ENCODE measurements at places on chromosomes 13 and 19.

- no peak for DNase-seq
Observed at GRCh38 chr13:29569253-29570050, 26.0 kb downstream of the SLC7A1 start.

DNA sequence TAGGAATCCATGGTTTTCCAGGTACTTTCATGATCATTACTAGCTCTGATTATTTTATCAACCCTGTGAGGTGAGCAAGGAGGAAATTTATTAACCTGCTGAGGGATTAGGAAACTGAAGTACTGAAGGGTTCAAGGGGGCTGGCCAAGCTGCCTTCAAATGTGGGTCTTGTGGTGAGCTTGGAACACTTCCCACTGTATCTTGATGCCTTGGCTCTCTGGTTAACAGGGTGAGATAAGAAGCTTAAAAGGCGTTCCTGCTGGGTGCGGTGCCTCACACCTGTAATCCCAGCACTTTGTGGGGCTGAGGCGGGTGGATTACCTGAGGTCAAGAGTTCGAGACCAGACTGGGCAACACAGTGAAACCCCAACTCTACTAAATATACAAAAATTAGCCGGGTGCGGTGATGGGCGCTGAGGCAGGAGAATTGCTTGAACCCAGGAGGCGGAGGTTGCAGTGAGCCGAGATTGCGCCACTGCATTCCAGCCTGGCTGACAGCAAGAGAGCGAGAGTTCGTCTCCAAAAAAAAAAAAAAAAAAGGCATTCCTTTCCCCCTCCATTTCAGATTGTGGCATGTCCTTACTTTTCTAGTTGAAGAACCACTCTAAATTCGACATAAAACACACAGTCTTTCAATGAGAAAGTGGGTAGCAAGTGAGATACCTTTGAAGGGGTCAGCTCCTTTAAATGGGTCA lies 70.2 kb downstream of the KLF2 start:
- no peak for DNase-seq

GRCh38 chr13:88674841-88675240 lies 1003.7 kb downstream of the SLITRK5 start:
- DNase-seq = no peak

DNA sequence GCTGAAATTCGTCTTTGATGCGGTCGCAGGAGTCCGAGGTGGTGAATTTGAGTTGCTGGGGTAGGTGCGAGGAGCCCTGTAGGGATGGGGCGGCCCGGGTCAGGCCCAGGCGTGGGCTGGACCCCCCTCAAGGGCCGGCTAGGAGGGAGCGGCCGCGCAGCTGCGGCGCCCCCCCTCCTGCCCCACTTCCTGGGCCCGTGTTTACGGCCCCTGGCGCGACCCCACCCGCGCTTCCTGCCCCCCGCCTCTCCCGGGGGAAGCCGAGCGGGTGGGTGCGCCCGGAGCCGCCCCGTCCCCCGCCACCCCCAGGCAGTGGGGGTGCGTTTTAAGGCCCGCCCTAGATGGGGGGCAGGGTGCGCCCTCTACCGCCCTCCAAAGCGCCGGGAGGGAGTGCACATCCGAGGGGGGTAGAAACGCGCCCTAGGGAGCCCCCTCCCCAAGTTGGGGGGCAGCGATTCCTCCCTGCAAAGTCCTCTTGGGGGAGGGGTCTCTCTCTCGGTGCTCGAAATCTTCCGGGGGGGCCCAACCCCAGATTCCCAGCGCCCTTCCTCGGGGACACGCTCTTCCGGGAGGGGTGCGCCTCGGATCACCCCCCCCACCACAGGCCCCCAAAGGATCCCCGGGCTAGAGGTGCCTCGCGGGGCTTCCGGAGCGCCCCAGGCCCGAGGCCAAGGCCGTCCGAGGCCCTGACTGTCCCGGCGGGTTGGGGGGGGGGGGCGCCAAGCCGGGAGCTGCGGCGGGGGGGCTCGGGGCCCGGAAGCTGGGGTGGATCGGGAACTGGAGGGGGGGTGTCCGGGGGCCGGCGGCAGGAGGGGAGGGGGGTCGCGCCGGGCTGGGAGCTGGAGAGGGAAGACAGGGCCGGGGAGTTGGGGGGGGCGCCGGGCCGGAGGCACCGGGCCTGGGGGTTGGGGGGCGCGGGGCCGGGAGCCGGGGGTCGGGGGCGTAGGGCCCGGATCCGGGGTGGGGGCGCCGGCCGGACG lies 823 bp downstream of the TLE5 start:
- DNase-seq = peak; percentile 69

- DNase-seq = peak; percentile 41
Observed at GRCh38 chr13:34942732-34943435, 814 bp downstream of the NBEA start.

- DNase-seq = no peak
Observed at GRCh38 chr13:99636728-99637353, 135.6 kb downstream of the TM9SF2 start.

- DNase-seq = peak; percentile 33
Observed at GRCh38 chr19:55809381-55810058, 22.3 kb downstream of the NLRP11 start.

DNA sequence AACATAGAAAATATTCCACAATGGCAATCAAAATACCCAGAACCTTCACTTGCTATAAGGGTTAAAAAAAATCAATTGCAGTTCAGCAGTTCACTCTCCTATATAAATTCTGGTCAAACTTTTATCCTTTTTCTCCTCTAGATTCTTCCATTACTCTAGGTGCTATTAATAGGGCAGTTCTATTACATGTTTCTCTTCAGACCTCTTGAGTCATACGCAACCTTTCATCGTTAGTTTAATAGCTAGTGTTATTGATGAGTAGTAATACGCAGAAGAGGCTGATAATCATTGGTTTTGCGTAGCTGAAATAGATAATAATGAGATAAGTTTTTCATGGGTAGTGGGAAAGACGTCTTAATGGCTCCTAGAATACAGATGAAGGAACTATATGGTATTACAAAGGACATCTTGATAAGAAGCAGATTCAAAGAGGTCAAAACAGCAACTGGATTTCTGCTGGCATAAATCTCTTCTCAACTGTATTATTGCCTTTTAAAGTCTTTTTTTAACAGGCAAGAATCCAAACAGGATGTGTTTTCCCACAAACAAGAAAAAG lies 118.3 kb upstream of the STARD13 start:
- no peak for DNase-seq

GRCh38 chr19:4431808-4432674 lies 25.6 kb downstream of the UBXN6 start:
- DNase-seq = no peak

DNA sequence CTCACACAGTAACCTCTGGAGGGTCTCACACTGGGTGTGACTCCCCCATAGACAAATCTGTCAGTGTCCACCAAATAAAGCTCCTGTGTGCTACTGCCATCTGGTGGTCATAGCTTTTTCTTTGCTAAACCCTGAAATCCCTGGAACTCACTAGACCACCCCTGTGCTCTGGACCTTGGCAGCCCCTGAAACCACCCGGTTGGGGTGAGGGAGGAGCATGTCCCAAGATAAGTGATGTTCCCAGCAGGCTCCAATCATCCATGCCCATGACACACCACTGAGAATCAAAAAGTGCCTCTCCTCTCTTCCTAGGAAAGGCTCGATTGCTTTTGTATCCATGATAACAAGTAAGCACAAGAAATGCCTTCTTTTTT lies 6.5 kb upstream of the HSD17B14 start:
- DNase-seq = peak; percentile 67

- DNase-seq = peak; percentile 88
Observed at GRCh38 chr19:925526-926322, at the start of gene ARID3A. Gene ARID3A, plus strand, starts transcription at chr19:926035. Its CDS starts 3,494 bp downstream, at chr19:929529.

- DNase-seq = no peak
Observed at GRCh38 chr13:99004978-99005377, 27.1 kb upstream of the DOCK9 start.

DNA sequence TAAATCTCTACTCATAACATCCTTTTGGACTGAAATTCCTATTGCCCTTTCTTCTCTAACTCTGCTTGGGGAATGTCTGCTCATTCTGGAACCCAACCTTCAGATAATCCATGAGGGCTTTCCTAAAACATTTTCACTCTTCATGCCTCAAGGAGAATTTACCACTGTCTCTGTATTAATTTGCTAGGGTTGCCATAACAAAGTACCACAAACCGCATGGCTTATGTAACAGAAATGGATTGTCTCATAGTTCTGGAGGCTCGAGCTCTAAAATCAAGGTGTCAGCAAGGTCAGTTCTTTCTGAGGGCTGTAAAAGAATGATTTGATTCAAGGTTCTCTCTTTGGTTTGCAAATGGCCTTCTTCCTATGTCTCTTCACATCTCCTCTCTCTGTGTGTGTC lies 209.7 kb downstream of the LACC1 start:
- no peak for DNase-seq

GRCh38 chr13:22108283-22108942 lies 437.5 kb downstream of the FGF9 start:
- no peak for DNase-seq

DNA sequence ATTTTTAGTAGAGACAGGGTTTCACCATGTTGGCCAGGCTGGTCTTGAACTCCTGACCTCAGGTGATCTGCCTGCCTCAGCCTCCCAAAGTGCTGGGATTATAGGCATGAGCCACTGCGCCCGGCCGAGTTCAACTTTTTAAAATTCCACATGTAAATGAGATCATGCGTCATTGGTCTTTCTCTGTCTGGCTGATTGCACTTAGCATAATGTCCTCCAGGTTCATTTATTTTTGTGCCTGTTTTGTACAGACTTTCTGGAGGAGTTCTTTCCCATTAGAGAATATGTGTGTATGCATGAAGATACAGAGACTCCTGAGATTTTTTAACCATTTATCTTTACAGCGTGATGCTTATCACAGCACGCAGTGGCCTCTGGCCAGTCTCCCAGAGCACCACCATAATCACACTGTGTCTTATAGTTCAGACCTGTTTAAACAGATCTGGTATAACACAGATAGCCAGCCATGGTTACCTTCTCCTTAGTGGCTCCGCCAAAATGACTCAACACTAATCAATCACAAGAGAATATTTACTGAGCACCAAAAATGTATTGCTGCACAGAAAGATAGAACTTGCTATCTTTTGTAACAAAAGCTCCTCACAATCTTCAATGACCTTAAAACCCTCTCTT lies 11.4 kb upstream of the STARD13 start:
- DNase-seq = no peak

DNA sequence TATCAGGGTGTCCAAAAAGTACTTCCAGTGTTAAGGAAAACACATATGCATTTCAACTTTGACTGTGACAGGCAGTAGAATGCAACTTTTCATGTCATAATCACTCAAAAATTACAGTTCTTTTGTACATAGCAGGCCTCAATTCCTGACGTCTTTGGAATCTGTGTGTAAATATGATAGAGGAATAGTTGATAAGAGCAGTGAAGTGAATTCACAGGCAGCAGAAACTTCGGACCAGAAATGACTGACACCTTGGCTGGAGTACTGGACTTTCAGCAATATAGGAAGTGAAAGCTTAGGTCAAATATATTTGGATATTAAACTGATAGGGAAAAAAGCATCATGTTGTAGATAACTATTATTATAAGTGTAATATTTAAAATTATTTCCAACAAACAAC lies 1741.2 kb upstream of the PCDH20 start:
- no peak for DNase-seq

GRCh38 chr13:57326532-57326931 lies 159.5 kb downstream of the PRR20E start:
- no peak for DNase-seq

- peak; percentile 75 for DNase-seq
Observed at GRCh38 chr13:45362939-45363338, 22.0 kb upstream of the TPT1 start.

DNA sequence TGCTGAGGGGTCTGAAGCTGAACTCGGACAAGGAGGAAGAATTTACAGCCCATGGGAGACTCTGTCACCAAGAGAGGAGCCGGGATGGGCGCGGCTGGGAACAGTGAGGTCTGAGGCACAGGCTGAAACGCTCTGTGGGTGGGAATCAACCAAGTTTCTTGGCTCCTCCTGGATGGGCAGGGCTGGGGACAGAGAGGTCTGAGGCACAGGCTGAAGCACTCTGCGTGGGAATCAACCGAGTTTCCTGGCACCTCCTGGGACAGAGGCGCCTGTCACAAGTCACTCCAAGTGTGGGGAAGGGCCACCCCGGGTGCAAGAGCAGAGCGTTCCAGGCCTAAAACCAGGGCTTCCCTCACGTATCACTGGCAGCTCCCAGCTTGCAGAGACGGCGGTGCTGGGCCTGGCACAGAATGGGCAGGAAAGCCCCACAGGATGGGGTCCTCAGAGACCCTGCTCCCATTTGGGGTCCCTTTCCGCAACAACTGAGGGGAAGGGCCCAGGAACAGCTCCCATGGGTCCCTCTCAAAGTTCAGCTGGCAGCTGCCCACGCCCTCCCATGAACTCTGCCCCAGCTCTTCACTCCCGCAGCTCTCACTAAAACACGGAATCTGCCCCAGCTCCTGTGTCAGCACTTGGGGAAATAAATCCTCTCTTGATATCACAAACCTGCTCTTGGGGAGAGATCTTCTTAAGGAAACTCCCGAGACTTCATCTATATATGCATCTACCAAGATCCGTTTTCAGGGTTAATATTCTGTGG lies 18.5 kb downstream of the AP3D1 start:
- DNase-seq = no peak

DNA sequence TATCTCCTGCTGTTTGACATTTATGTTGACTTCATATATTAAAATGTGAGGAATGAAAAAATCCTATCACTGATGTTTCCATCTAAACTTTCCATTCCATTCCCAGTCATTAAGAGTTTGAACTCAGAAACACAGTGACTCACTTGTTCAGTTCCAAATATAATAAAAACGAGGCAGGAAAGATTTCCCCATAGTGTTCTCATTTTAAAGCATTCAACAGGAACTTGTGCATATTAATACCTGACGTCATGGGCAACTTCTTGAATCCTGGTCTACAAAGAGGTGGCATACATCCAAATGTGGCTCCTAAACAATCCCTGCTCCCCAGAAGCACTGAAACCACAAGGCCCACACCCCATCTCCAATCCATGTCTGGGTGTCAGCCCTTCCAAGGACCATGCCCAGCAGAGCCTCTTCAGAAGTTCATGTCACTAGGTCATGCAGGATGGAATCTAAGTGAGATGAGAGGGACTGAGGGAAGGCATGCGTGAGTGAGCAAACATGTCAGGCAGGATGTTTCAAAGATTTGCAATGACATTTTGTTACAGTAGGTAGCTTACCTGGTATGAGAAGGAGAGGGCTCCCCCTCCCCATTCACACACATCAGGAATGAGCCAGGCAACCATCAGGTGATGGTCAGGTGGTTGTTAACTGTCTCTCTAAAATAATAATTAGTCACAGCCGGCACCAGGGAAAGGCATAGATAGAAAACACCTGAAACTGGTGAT lies 9.4 kb upstream of the ERVV-2 start:
- DNase-seq = no peak

- peak; percentile 49 for DNase-seq
Observed at GRCh38 chr19:35898499-35898809, 1.9 kb downstream of the NFKBID start.
